ENCODE measurements at places on chromosomes 5 and 9.

- H3K27me3 ChIP-seq: peaks cover 2% of the 10 kb centered on the region
- H3K36me3 ChIP-seq: no peaks in the 10 kb centered on the region
- H3K4me1 ChIP-seq: no peaks in the 10 kb centered on the region
- peak; percentile 20 for DNase-seq
Measured at GRCh38 chr9:126965541-126966428, 51.2 kb downstream of the RALGPS1 start.

DNA sequence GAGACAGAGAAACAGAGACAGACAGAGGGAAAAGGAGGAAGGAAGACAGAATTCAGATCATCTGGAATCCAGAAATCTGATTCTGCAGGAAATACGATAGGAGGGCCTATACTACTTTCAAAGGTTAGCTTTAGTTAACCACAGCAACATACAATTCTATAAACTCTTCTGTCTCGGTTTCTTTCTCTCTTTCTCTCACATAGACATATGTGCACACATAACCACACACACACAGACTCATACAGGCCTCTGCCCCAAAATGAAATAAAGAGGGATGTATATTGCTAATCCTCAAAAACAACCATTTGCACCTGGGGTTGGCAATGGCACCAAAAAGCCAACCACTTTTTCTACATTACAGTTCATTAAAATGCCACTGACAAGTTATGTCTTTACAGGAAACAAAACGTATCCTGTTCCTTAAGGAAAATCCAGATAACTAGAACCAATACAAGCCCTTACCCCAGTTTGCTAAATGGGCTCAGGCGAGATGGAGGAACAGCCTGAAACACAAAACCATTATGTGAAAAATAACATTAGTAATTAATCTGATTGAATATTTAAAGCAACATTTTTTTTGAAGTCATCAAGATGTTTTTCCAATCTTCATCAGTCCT, 372.3 kb upstream of the CCNH start:
- H3K36me3 ChIP-seq: no peaks in the 10 kb centered on the region
- no peak overlapping the region for H3K27ac ChIP-seq
- H3K4me1 ChIP-seq: no peaks in the 10 kb centered on the region
- DNase-seq: no peak
- H3K4me3 ChIP-seq: no peak overlapping the region

DNA sequence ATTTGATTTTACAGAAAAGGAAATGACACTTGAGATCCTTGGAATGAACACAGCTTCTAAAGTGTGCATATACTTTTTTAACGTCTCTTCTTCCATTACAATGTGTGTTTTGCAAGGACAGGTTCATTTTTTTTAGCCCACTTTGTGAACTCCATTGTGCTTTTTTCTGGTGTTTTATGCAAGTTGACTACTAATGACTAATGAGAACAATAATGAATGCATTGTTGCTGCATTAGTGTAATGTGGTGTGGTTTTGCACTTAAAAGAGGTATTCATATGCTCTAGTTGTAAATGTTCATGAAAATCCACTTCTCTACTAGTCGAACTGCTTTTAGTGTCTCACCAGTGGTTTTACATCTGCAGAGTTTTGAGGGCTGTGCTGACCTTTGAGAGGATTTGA, 93.6 kb downstream of the UHRF2 start:
- DNase-seq: no peak
- peaks cover 31% of the 10 kb centered on the region for H3K36me3 ChIP-seq
- no peaks in the 10 kb centered on the region for H3K27me3 ChIP-seq
- H3K27ac ChIP-seq: no peak overlapping the region
- H3K4me1 ChIP-seq: no peaks in the 10 kb centered on the region
- no peak overlapping the region for H3K4me3 ChIP-seq

DNA sequence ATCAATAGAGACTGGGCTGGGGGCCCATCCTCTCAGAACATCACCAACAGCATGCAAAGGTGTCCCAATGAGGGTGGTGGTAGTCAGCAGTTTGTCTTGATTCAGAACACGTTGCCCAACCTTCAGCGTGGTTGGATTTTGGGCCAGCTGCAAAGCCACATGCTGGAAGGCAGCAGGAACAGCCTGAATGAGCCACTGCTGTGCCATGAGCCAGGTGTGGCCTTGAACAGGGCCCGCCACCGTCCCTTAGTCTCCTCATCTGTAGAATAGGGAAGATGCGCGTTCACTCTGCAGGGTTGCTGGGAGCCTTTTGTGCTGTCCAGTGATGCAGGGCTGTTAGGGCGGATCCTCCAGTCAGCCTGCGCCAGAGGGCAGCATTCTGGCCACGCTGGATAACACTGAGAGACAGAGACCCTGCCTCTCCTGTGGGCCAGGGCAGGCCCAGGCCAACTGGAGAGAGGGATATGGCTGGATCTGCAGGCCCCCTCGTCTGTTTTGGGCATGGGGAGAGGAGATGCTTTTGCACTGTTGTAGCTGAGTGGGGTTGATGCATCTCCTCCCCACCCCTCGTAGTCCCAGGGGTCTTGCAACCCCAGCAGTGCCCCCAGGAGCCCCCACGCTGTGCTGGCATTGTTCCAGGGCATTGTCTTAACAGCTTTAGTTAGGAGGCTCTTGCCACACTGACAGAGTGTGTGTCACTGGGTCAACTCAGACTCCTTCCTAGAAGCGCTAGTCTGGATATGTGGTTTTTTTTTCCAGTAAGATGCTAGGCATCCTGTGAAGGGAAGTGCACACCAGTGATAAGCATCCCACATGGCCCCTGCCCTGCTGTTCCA, 42.1 kb downstream of the SLC46A2 start:
- H3K4me3 ChIP-seq: no peak overlapping the region
- H3K27me3 ChIP-seq: no peaks in the 10 kb centered on the region
- no peaks in the 10 kb centered on the region for H3K36me3 ChIP-seq
- no peak overlapping the region for H3K27ac ChIP-seq
- H3K4me1 ChIP-seq: peaks cover 5% of the 10 kb centered on the region

DNA sequence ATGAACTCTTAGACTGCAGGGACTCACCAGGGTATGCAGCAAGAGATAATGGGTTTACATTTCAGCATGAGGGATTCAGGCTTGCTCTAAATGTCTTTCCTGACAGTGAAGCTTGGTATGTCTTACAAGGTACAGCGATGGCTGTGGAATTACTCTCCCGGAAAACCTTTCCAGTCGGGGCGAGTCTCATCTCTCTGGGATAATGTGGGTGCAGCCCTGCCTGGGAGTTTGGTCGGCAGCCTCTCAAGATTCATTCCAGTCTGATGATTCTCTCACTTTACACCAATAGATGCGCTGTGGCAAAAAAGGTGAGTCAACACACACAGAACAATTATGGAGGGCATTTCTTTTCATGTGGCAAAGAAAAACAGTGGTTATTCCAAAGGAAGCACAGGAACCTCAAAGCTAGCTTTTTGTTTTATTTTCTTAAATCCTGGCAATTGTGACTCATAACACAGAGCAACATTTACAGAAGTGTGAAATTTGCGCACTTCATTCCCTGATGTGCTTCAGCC, 190.3 kb downstream of the DCP2 start:
- H3K27me3 ChIP-seq: peaks cover 10% of the 10 kb centered on the region
- no peaks in the 10 kb centered on the region for H3K4me1 ChIP-seq
- no peaks in the 10 kb centered on the region for H3K36me3 ChIP-seq
- DNase-seq: no peak
- H3K27ac ChIP-seq: no peak overlapping the region

All from K562 (cell line).